ENCODE measurements at places on chromosomes 16 and 17.

GRCh38 chr17:17495536-17496188 lies 533 bp downstream of the RASD1 start:
- DNase-seq: peak; percentile 19

GRCh38 chr17:16932156-16932555 lies 39.8 kb downstream of the TNFRSF13B start:
- DNase-seq: no peak

DNA sequence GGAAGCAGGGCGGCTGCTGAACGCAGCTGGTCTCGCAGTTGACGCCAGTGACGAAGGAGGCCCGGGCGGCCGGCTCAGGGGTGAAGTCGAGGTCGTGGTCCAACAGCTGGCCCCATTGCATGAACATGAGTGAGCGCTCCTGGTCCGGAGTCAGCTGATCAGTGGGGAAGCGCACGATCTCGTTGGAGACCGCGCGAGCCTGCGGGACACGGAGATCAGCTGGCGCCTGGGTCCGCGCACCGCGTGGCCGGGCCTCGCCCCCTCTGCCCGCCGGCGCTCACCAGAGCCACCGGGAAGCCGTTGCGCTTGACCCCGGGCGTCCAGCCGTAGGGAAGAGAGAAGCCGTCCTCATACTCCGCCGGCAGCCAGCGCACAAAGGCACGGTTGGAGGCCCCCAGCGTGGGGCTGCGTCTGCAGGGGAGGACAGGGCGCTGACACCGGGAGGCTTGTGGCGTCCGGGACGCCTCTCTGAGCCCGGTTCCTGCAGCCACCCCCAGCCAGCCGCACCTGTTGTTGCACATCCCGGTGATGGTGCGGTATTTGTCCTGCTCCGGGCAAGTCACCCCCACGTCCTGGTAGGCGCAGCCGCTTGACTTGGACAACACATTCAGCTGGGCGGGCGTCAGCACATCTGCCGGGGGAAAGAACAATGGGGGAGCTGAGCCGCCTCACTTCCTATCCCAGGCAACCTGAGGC lies 1.6 kb downstream of the MPO start:
- no peak for DNase-seq

DNA sequence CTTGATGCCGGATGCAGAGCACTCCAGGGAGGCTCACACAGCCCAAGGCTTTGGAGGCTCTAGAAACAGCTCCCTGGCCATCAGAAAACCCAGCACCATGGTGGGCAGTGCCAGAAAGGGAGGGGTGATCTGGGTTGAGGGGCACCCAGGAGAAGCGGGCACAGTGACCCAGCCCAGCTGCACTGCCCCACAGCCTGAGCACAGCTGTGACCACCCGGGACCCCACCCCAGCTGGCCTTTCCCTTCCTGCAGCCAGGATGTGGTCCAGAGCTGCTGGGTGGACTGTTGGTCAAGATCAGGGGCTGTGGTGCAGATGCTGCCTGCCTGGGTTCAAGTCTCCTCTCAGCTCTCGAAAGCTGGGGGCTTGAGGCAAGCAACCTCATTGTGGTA lies 223.1 kb downstream of the ZNF423 start:
- no peak for DNase-seq

- DNase-seq: no peak
Observed at GRCh38 chr16:66030036-66030435, 336.5 kb upstream of the CDH5 start.

- no peak for DNase-seq
Observed at GRCh38 chr17:10125531-10126275, 72.7 kb downstream of the GAS7 start.

DNA sequence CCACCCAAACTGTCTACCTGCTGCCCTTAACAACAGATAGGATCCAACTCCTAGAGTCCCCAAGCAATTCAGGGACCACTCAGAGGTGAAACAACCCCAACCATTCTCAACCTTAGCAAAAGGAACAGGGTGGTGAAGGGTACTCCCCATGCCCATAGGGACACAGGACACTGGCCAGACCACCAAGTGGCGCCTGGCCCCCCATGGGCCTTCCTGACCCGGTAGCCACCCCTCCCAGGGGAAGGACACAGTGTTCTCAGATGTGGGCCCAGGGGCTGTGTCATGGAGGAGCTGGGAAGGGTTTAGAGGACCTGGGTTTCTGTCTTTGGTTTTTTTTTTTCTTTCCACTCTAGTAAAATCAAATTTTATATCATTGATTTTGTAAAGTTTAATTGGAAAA lies 9.7 kb upstream of the SLC25A39 start:
- no peak for DNase-seq
